ENCODE measurements at places on chromosomes 3 and 15.
A peak's percentile ranks its signal among the peaks of the same experiment; 100 is the strongest.

DNA sequence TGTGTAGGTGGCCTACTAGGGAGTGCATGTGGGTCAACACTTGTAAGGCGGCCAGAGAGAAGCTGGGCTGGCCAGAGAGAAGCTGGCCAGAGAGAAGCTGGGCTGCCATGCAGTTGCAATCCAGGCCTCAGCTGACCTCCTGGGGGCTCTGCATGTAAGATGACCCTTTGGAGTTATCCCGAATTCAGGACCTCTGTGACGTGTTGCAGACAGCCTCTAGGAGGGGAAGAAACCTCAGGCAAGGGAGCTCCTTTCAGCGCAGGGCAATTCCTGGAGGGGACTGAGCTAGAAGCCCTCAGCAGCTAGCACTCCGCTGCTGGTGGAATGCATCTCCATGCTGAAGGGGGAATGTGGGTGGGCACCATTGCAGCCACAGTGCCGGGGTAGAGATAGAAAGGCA lies 15.8 kb upstream of the KBTBD12 start:
- DNase-seq: no peak

DNA sequence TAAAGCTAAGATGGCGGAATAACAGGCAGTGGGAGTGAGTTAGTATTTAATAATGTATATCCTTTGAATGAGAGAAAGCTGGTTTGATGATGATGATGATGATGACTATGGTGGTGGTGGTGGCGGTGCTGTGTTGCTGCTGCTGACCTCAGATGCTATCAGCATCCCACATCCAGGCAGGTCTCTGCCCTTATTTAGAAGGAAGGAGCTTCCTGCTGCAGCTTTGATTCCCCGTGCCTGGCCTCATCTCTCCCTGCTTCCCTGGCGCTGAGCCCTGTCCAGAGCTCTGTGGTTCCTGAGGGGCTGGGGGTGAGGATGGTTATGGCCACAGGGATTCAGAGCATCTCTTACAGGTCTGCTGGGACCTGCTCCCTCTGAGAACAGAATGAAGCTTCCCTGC lies 73.1 kb downstream of the RAB11A start:
- DNase-seq: no peak

GRCh38 chr15:76391309-76391708 lies 54.7 kb downstream of the ISL2 start:
- no peak for DNase-seq

- DNase-seq: no peak
Measured at GRCh38 chr3:170701696-170702678, 116.1 kb upstream of the SLC7A14 start.

- DNase-seq: peak; percentile 16
Measured at GRCh38 chr3:14780927-14781507, 37.7 kb upstream of the FGD5 start.

- DNase-seq: no peak
Measured at GRCh38 chr3:87206070-87206469, 21.0 kb upstream of the CHMP2B start.

GRCh38 chr3:142863010-142863817 lies 25.7 kb downstream of the PCOLCE2 start:
- DNase-seq: no peak

DNA sequence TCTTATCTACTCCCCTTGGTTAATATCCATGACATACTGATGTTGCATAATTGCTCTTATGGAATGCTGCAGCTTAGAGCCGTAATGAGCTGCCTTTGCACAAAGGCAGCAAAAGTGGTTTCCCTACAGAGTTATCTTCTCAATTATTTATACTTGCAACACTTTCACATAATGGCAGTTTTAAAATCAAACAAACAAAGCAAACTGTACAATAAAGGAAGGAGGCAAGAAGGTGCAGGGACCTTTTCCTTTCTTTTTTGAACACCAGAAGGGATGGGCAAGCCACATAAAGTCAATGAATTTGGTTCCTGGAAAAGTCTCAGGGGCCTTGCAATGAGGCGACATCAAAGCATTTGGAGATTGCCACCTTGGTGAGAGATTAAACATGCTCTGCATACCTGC lies 188.0 kb downstream of the MEIS2 start:
- no peak for DNase-seq

GRCh38 chr3:151082880-151083838 lies 2.3 kb upstream of the MED12L start:
- DNase-seq: no peak

DNA sequence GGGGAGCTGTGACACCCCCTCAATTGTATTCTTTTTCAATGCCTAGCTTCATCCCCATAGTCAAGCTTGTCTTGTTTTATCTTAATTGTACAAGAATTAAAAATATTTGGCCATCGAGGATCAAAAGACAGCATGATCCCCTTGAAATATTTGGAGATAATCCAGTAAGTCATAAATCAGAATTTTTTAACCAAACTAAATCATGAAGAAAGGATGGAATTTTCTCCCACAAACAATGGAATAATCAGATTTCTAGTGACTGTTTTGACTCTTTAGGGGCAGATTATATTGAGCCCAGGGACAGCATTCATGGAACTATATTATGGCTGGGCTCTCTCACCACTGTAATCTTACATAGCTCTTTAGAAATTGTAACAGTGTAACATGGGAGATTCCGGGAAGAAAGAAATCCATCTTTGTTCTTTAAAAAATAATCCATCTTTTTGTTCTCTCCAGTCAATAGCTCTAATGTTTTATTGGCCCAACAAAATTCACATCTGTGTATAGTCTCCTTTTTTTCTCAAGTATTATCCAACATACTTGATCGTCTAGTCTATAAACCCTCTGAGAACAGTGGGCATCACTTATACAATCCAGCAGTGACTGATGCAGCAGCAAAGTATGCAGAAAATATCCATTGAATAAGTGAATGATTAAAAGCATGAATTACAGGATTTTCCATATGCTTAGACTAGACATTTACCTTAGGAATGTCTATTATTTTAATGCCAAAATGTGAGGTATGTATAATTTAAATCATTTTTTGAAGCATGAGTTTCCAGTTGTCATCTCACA lies 277.0 kb upstream of the PLSCR5 start:
- DNase-seq: no peak

DNA sequence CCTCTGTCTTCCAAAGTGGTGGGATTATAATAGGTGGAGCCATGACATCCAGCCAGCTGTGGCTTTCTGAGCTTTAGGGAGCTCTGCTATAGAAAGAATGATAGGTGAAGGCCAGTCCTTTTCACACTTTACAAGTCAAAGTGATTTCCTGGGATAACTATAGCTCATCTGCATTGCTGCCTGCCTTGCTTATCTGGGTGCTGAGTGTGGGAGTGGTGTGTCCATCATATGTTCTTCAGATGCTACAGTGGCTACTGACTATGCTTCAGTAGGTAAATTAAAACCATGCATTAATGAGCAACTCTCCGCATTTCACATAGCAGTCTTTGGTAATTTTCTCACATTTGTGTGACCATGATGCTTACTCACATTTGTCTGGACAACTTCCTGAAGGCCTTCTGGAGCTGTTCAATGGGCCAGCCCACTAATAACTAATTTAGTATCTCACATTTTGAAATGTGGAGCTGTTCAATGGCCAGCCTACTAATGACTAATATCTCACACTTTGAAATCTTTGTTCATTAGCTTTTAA lies 23.4 kb downstream of the RHOA start:
- no peak for DNase-seq

- no peak for DNase-seq
Measured at GRCh38 chr15:57770495-57770894, 64.0 kb downstream of the POLR2M start.
